ENCODE measurements at places on chromosomes 2 and 18.
A peak's percentile ranks its signal among the peaks of the same experiment; 100 is the strongest.

DNA sequence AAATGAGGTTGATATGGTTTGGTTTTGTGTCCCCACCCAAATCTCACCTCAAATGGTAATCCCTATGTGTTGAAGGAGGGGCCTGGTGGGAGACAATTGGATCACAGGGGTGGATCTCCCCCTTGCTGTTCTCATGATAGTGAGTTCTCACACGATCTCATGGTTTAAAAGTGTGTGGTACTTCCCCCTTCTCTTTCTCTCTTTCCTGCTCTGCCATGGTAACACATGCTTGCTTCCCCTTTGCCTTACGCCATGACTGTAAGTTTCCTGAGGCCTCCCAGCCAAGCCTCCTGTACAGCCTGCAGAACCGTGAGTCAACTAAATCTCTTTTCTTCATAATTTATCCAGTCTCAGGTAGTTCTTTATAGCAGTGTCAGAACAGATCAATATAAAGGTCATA is 24.7 kb upstream of the FAM124B start:
- no peak for DNase-seq

GRCh38 chr18:49127471-49128190 is 176.9 kb upstream of the SMAD7 start:
- no peak for DNase-seq

DNA sequence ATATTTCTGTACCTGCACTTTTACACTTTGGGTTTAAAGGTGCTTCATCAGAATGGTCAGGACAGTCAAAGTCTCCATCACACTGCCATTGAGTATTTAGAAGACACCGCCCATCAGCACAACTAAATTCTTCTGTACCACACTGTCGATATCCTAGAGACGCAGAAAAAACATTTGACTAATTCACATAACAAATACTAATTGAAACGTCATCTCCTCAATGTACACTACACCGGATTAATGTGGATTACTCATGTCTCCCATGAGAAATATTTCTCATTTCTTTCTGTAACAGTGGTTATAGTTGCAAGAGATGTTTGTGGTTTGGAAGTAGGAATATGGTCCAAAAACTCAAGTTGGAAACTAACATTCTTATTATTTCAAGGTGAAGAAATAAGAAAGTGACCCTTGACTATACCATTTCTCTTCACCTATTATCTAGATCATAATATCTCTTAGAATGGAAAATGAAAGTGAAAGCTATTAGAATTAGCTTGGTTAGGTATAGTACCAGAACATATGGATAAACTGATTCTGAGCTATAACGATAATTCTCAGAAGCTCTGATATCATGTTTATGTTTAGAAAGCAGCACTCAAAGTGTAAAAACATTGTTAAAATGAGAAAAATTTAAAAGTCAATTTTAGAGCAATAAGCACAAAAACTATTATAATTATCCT is 1627.7 kb downstream of the LRP1B start:
- DNase-seq, result no peak

DNA sequence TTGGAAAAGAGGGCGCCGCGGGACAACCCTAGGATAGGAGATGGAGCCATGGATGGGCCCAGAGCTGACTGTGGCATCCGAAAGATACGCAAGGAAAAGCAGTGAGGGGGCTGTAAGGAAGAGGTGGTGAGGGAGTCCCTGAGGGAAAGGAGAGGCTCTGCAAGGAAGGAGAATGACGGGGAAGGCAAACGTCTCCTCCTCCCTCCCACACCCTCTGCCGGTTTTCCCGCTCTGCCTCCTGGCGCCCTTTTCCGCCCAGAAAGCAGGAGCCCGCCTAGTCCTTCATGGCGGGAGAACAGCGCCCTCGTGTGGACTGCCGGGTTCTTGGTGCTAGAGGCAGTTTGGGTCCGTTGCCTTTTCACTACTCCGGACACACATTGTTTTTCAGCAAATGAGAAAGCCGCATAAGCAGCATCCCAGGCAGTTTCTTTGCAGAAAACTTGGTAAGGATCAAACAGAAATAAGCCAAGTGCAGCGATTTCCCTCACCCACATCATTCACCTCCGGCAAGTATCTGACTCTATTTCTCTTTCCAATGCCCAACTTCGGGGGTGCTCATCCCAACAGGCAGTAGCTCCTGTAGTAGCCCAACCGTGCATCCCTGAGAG is 200.4 kb downstream of the INO80D start:
- DNase-seq, result peak; percentile 81

- DNase-seq, result no peak
Measured at GRCh38 chr2:32572737-32573136, 55.1 kb upstream of the TTC27 start.
